ENCODE measurements at places on chromosomes 7 and 10. TPM values are rescaled to one million over a fixed set of nuclear protein-coding genes. Genes with fewer than 3 reads are reported as not detected.

OR2A5 gene
- total RNA-seq, result not detected

OPN1SW gene
- not detected for total RNA-seq

VAX1 gene
- 1.0 TPM for total RNA-seq

PFKP gene
- total RNA-seq, result 183 TPM

MNX1 gene
- total RNA-seq, result 6.3 TPM
